ENCODE measurements at places on chromosomes 5 and 9.

DNA sequence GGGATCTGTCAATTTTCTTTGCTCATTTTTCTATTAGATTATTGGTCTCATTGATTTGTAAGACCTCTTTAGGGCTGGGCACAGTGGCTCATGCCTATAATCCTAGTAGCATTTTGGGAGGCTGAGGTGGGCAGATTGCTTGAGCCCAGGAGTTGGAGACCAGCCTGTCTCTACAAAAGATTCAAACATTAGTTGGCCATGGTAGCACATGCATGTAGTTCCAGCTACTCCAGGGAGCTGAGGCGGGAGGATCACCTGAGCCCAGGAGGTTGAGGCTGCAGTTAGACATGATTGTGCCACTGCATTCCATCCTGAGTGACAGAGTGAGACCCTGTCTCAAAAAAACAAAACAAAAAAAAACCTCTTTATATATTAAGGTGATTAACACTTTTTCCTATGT lies 6.4 kb upstream of the SHROOM1 start:
- DNase-seq: no peak

GRCh38 chr9:84744195-84744594 lies 74.7 kb downstream of the NTRK2 start:
- no peak for DNase-seq

DNA sequence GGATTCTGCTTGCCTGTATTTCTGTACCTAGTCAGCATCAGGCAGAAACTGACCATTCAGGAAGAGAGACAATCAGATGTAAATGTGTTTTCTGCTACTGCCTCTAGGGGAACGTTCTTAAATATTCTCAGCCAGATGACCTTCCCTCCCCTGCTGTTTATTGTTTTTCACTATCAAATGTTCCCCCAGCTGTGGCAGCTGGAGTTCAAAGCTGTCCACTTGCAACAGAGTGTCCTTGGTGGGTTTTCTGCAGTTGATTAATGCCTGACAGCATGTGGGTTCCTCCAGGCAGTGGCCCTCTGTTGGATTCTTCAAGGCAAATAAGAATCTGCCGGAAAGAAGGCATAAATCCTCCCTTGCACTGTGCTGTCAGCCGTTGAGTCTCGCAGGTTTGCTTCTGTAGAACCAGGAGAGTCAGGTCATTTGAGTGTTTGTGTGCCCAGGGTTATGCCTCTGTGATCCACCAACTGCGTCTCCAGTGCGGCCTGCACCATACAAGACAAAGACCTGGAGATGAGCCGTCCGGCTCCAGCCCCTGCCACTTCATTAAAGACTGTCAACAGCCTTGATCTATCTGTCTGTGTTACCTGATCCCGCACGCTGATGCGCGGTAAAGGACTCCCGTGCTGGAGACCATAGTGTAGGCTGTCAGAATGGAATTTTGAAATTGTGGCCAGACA lies 203.4 kb downstream of the GADD45G start:
- DNase-seq: no peak

DNA sequence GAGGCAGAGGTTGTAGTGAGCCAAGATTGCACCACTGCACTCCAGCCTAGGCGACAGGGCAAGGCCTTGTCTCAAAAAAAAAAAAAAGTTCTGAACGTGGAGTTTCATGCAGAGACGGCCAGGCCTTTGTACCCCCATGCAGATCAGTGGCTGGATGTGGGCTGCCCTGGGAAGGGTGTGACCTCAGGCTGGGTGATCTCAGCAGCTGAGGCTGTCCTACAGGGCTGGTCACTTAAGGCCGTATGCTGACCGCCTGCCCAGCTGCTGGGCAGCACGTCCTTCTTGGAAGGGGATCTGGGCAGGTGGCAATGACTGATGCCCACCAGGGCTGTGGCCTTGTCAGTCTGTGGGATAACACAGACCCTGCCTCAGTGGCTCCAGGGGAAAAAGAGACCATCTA lies 37.2 kb upstream of the GRHPR start:
- no peak for DNase-seq

DNA sequence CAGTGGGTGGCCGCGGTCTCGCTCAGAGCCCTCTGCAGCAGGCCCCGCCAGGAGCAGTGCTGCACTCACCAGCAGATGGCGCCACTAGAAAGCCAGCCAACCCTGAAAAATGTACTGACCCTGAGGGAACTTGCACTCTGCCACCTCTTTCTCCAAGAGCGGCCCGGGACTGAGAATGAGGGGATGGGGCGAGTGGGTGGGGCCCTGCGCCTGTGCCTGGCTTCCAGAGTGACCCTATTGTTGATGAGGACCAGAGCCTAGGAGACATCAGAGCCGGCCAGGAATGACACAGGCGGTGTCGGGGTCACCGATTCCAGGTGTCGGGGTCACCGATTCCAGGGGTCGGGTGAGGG lies 2.9 kb upstream of the IL17B start:
- DNase-seq: no peak

GRCh38 chr5:135318037-135318436 lies 81.0 kb downstream of the MACROH2A1 start:
- DNase-seq: no peak

All from urinary bladder (tissue), 4 donors.